MG63 (cell line): ENCODE measurements at places on chromosomes 1 and 21.
A peak's percentile ranks its signal among the peaks of the same experiment; 100 is the strongest.

DNA sequence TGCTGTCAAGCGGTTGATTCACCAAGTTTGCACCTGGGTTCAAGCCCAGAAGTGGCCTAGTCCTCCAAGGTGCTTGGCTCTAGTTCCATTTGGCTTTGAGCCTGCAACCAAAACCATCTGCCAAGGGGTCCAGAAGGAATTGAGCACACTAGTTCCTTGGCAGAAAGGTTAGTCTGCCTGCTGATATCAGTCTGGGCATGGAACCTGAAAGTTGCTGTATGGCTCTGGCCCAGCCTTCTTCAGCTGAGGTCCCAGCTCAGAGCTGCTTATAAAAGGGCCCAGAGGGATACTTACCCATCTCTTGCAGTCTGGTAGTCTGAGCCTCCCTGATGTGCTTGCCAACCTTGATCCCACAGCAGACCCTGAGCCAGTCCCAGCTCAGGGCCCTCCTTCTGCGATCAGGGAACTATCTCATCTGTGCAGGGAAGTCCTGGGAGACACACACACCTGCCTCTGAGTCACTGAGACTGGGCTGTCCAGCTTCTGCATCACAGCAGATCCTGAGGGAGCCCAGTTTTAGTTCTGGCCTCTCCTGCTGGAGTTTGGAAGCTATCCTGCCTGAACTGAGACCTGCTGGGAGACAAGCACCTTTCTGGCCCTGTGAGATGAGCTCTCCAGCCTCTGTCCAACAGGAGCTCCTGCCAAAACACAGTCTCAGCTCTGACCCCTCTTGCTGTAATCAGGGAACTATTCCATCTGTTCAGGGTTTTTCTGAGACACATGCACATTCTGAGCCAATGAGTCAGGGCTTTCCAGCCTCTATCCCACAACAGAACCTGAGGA is 75.8 kb downstream of the CTH start:
- peak; percentile 73 for DNase-seq

GRCh38 chr1:238832106-238832505 is 554.3 kb upstream of the CHRM3 start:
- DNase-seq: no peak

DNA sequence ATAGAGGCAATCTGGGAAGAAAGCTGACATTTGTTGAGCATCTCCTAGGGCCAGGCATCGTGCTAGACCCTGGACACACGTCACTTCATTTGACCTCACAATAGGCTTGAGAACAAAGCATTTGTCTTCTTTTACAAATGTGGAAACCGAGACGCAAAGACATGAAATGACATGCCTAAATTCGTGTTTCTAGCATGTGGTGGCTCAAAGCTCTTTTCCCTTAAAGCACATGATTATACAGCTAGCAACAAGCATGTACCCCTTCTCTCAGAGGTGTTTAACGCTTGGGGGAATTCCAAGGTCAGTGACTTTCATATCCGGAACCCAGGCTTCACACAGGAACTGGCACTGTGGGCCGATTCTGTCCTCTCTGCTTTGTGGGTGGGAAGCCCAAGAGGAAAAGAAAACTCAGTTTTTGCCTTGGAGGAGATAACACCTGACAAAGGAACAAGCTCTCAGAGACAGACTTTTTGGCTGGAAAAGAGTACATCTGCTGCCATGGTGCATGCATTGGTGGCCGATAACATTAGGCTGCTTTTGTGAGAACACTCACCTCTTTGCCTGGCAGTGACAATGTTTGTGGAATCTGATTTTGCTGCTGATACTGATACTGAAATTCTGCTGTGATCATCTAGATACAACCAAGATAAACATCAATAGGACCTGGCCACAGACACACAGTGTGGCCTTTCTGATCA is 15.4 kb upstream of the CD2 start:
- DNase-seq: no peak

DNA sequence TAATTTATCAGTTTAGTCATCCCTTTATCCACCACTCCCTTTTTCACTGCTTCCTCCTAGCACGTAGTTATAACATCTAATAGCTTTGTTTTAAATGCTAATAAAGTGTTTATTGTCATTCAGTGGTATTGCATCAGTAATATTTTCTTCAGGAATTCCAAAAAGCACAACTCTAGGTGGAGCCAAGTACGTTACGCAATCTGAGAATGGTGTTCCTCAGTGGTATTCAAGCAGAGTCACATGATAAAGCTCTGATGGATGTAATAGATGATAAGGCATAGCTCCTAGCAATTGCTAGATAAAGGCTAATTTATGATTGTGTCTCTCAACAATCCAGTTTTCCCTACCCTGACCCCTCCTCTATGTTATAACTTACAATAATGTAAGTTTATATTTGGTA is 494.6 kb upstream of the ADGRL4 start:
- DNase-seq: no peak

GRCh38 chr1:54810153-54810942 is 9.2 kb upstream of the TTC22 start:
- DNase-seq: peak; percentile 51

DNA sequence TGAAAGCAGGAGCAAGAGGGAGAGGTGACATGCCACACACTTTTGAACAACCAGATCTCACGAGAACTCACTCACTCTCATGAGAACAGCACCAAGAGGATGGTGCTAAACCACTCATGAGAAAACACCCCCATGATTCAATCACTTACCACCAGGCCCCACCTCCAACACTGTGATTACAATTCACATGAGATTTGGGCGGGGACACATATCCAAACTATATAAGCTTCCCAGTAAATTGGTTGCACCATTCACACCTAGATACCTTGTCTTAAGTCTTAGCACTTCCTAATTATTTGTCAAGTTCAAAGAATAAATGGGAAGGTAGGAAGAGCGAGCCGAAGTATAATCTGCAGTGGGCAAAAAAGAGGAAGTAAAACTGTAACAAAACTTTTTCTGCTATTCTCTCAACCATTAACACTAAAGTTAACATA is 34.3 kb downstream of the AMY1C start:
- no peak for DNase-seq
